ENCODE measurements at places on chromosomes 1 and 21. TPM values are rescaled to one million over a fixed set of nuclear protein-coding genes. Genes with fewer than 3 reads are reported as not detected.

GRCh38 chr1:86756062-86756406 is 51.7 kb downstream of the SH3GLB1 start:
- no peak for DNase-seq
- H3K4me1 ChIP-seq: no peaks in the 10 kb centered on the region
- no peaks in the 10 kb centered on the region for H3K36me3 ChIP-seq
- no peak overlapping the region for H3K4me3 ChIP-seq

DNA sequence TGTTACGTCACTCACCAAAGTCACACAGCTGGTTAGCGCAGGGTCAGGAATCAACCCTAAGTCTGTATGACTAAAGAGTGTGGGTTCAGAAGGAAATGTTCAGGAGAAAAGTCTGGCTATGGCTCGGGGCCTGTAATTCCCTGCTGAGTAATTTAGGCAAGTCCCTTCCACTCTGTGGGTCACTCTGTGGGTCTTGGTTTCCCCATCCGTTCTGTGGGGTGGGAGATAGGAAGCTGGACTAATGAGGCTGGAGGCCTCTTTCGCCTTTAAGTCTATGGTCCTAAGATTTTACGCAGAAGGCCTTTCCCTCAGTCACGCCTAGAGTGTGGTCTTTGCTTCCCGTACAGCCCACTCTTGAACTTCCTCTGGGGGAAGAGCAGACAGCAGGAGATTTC is 14.3 kb upstream of the MED18 start:
- no peaks in the 10 kb centered on the region for H3K27me3 ChIP-seq
- no peak overlapping the region for H3K27ac ChIP-seq
- H3K4me3 ChIP-seq: no peak overlapping the region
- H3K36me3 ChIP-seq: no peaks in the 10 kb centered on the region
- H3K4me1 ChIP-seq: no peaks in the 10 kb centered on the region

DNA sequence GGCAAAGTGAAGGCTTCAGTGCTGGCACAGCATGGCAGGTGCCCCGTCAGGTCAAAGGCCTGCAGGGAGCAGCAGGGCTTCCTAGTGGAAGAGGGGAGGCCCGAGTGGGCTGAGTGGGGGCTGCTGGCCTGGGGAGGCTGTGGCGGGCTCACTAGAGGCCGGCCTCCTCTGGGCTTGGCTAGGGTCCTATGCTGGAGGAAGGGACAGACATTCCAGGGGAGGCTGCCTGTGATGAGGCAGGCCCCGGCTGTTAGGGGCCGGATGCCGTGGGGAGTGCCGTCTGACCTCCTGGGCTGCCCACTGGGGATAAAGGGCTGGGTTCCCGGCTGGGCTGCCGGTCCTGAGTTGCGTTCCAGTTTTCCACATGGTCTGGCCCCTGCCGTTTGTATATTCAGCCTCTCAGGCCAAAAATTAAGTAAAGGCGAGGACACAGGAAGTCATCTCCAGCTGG is 21.1 kb downstream of the PRXL2B start:
- no peak overlapping the region for H3K4me3 ChIP-seq
- no peaks in the 10 kb centered on the region for H3K36me3 ChIP-seq
- H3K27me3 ChIP-seq: no peaks in the 10 kb centered on the region
- no peaks in the 10 kb centered on the region for H3K4me1 ChIP-seq

GRCh38 chr1:117817629-117818028 is 111.8 kb downstream of the GDAP2 start:
- no peak overlapping the region for H3K27ac ChIP-seq
- no peak overlapping the region for H3K4me3 ChIP-seq
- no peak for DNase-seq
- H3K4me1 ChIP-seq: no peaks in the 10 kb centered on the region

GRCh38 chr1:199067483-199067882 is 428.6 kb downstream of the PTPRC start:
- no peak overlapping the region for H3K4me3 ChIP-seq
- DNase-seq: no peak
- no peak overlapping the region for H3K27ac ChIP-seq
- no peaks in the 10 kb centered on the region for H3K36me3 ChIP-seq
- no peaks in the 10 kb centered on the region for H3K4me1 ChIP-seq

Gene REN
- not detected for total RNA-seq

Gene PODN
- 8.8 TPM for total RNA-seq

DNA sequence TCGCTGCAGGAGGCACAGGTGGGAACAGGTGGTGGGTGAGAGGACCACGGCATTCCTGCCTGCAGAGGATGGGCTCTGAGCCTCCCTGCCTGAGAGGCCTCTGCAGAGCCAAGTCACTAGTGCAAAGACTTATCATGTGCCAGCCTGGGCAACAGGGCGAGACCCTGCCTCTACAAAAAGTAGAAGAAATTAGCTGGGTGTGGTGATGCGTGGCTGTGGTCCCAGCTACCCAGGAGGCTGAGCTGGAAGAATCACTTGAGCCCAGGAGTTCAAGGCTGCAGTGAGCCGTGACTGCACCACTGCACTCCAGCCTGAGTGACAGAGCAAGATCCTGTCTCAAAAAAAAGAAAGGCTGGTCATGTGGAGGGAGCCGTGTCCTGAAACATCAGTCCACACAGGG is 46.4 kb downstream of the PKNOX1 start:
- no peak overlapping the region for H3K4me3 ChIP-seq
- H3K36me3 ChIP-seq: peaks cover 57% of the 10 kb centered on the region
- no peak overlapping the region for H3K27ac ChIP-seq
- DNase-seq: no peak
- H3K27me3 ChIP-seq: no peaks in the 10 kb centered on the region

Gene EDN2
- 0.93 TPM for total RNA-seq

- no peak overlapping the region for H3K4me3 ChIP-seq
- DNase-seq: no peak
- H3K4me1 ChIP-seq: peaks cover 10% of the 10 kb centered on the region
- peaks cover 14% of the 10 kb centered on the region for H3K27me3 ChIP-seq
- H3K36me3 ChIP-seq: no peaks in the 10 kb centered on the region
Observed at GRCh38 chr1:24551960-24552571, 3.8 kb upstream of the NCMAP start.

GRCh38 chr1:184771190-184771691 is 16.6 kb upstream of the EDEM3 start:
- no peaks in the 10 kb centered on the region for H3K36me3 ChIP-seq
- no peaks in the 10 kb centered on the region for H3K4me1 ChIP-seq
- no peaks in the 10 kb centered on the region for H3K27me3 ChIP-seq
- no peak for DNase-seq

- H3K36me3 ChIP-seq: no peaks in the 10 kb centered on the region
- no peak overlapping the region for H3K27ac ChIP-seq
- no peak for DNase-seq
- H3K27me3 ChIP-seq: no peaks in the 10 kb centered on the region
- peaks cover 33% of the 10 kb centered on the region for H3K4me1 ChIP-seq
Observed at GRCh38 chr1:64942675-64943074, 23.7 kb downstream of the JAK1 start.

DNA sequence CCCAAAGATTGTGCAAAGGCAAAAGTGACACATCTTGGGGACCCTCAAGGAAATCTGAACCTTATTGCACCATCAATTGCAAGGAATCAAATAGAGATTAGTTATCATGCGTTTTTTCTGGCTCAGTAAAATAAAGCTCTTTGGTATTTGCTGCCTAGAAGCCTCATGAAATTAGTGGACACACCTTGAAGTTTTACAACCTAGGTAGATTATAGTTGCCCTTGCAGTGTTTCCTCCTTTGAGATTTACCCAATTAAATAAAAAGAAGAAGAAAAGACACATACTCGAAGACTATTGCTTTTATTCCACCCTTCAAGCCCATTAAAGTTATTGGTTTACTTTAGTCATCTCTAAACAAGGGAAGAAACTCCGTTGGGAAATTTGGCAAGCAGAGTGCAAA is 70.0 kb downstream of the IL23R start:
- no peaks in the 10 kb centered on the region for H3K36me3 ChIP-seq
- H3K4me1 ChIP-seq: no peaks in the 10 kb centered on the region
- H3K27me3 ChIP-seq: no peaks in the 10 kb centered on the region
- no peak overlapping the region for H3K4me3 ChIP-seq

Gene CRNN
- not detected for total RNA-seq

Gene OR6Y1
- not detected for total RNA-seq

DNA sequence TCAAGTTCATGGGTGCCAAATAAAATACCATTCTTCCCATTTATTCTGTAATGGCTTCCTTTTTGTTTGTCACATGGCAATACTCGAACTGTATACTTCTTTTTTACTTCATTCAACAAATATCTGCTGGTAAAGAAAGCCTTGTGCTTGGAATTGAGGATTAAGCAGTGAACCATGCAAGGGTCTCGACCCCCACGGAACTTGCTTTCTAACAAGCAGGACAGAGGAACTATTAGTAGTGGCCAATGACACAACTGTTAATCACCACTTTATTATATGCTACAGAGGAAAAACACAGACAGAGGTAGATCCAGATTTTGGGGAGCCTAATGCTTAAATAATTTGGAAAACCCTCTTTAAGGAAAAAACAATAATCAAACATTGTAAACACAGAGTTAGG is 542.2 kb downstream of the DPYD start:
- no peak overlapping the region for H3K4me3 ChIP-seq
- peaks cover 5% of the 10 kb centered on the region for H3K4me1 ChIP-seq
- H3K36me3 ChIP-seq: no peaks in the 10 kb centered on the region

Gene SCAMP3
- 65.0 TPM for total RNA-seq

GRCh38 chr21:33030633-33031032 is 4.9 kb downstream of the OLIG2 start:
- H3K27me3 ChIP-seq: peaks cover 70% of the 10 kb centered on the region
- H3K27ac ChIP-seq: no peak overlapping the region
- H3K36me3 ChIP-seq: no peaks in the 10 kb centered on the region
- DNase-seq: no peak
- no peak overlapping the region for H3K4me3 ChIP-seq
- H3K4me1 ChIP-seq: peaks cover 47% of the 10 kb centered on the region

DNA sequence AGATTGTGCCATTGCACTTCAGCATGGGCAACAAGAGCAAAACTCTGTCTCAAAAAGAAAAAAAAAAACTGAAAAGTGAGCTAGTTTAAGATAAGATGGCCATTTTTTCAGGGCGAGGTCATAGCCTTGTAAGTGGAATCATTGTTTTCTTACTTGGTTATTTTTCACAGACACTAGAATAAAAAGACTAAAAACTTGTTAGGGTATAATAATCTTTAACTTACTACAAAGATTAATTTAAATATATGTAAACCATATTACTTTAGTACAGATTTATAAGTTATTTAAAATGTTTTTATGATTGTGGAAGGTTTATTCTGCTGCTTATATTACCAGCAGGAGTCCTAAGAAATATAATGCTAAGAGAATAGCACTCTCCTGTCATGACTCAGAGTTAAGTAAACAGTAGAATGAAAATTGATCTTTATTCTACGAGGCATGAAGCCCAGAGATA is 23.5 kb downstream of the ANGPTL1 start:
- H3K4me3 ChIP-seq: no peak overlapping the region
- H3K4me1 ChIP-seq: no peaks in the 10 kb centered on the region

Gene MATN1
- 1.2 TPM for total RNA-seq

GRCh38 chr1:94309216-94309615 is 71.8 kb upstream of the ARHGAP29 start:
- no peak for DNase-seq
- H3K4me3 ChIP-seq: no peak overlapping the region
- no peaks in the 10 kb centered on the region for H3K27me3 ChIP-seq
- no peaks in the 10 kb centered on the region for H3K4me1 ChIP-seq

Gene AADACL4
- not detected for total RNA-seq

- H3K27me3 ChIP-seq: no peaks in the 10 kb centered on the region
- no peak for DNase-seq
- H3K4me3 ChIP-seq: no peak overlapping the region
- no peak overlapping the region for H3K27ac ChIP-seq
Observed at GRCh38 chr1:190579552-190580193, 102.0 kb upstream of the BRINP3 start.

DNA sequence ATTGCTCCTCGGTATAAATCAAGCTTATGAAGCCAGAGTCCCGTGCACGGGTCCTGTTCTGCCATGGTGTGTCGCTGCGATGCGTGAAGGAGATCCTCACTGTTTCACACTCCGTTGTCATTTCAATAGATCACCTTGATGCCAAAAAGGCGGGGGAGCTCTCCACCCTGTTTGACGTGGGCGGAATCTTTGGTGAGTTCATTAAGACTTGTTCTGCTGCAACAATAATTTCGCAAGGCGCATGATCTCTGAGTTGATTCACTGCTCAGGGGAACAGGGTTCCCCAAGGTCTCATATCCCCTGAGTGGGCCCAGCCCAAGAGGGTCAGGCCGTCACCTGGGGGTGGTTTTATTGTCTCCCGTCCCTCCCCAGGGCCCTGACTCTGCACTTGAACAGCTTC is 50.0 kb downstream of the SLC37A1 start:
- H3K27ac ChIP-seq: no peak overlapping the region
- no peak for DNase-seq
- H3K4me3 ChIP-seq: no peak overlapping the region

DNA sequence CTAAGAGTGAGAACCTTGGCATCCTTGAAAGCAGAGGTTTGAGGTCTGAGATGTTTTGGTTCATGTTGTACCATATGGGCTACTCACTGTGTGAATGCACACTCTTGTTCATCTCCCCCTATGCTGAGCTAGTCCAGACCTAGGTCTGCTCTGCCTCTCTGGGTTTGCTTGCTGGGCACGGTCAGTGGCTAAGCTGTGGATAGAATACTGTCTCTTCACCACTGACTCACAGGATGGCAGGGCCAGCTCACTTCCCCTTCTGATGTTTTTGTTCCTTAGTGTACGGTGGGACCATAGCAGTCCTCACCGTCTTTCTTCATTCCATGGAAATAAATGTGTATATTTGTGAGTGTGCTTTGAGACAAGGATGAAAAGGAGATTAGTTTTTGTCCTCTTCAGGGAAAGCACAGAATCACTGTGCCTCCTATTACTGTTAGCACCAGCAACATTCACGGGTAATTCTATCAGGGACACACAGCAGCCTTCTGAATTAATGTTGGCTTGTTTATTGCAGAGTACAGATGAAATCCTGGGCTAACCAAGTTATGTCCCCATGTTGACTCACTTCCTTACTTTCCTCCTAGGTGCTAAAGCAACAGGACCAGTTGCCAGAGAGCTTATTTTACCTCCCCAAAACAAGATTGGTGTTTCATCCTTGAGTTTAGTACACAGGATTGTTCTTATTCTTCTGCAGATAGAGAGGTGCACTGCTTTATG is 56.9 kb upstream of the IVNS1ABP start:
- no peaks in the 10 kb centered on the region for H3K27me3 ChIP-seq
- H3K4me3 ChIP-seq: no peak overlapping the region
- peak; percentile 5 for DNase-seq
- H3K36me3 ChIP-seq: no peaks in the 10 kb centered on the region
- H3K27ac ChIP-seq: peak overlapping the region; percentile 10
- peaks cover 21% of the 10 kb centered on the region for H3K4me1 ChIP-seq

- H3K4me1 ChIP-seq: peaks cover 5% of the 10 kb centered on the region
- H3K27ac ChIP-seq: no peak overlapping the region
- no peak overlapping the region for H3K4me3 ChIP-seq
- no peaks in the 10 kb centered on the region for H3K36me3 ChIP-seq
Observed at GRCh38 chr1:59695252-59695651, 119.5 kb upstream of the HOOK1 start.

Gene DNAH14
- total RNA-seq: not detected

Gene SLC6A17
- not detected for total RNA-seq
